CD4-positive, alpha-beta T cell treated with Interleukin-21 for 1 hour (primary cell): ENCODE measurements at places on chromosomes 11 and 22.

- no peak for DNase-seq
These were observed 195.5 kb upstream of the SNX19 start for GRCh38 chr11:131111775-131112174.

DNA sequence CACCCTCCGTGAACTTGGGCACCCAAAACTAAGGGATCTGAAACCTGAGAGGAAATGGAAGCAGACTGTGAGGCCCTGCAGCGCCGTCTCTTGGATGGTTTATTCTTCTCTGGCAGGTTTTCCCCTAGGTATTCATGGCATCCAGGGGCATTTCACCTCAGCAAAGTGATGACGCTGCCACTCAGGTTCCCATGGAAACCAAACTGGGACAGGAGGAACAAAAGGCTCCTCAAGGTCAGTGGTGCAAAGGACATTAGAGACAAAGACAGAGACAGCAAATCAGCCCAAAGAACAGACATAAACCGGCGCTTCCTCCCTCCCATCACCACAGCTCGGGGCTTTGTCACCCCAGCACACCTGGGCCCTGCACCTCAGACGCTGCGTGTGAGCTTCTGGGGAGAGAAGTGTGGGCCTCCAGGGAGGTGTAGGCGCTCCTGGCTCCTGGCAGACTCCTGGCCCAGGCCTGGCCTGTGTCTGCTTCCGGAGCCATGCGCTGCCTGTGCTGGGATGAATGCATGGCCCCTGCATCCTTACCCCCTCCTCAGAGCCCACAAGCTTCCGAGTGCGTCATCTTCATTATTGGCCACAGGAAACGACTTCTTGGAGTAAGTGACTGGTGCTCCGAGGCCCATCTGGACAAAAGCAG lies 5.9 kb downstream of the TP53AIP1 start:
- DNase-seq, result no peak

DNA sequence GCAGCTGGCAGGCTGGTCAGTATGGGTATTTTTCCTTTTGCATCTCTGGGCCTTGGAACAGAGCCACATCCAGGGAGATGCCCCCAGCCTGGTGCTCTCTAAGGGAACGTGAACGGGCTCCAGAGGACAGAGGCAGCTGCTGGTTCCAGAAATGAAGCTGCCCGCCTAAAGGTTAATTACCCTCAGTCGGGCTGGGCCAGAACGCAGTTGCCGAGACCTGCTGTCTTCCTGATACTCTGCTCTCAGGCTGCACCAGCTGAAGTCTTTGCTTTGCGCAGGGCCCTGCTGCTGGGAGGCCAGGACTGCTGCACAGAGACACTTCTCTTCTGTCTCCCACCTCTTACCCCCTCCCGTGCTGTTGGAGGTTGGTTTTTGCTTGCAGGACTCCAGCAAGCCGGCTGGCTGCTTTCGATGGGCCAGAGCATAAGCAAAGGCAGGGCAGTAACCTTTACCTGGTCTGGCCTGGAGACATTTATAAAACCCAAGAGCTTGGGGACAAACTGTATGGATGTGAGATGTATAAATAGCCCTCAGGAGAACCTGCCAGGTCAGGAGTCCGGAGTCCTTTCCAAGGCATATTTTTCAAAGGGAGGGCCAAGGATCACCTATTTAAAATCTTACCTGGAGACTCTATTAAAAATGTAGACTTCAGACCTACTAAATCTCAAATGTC lies 197.1 kb downstream of the GRIK4 start:
- no peak for DNase-seq

GRCh38 chr11:134289789-134290188 lies 13.6 kb downstream of the GLB1L3 start:
- DNase-seq, result no peak

DNA sequence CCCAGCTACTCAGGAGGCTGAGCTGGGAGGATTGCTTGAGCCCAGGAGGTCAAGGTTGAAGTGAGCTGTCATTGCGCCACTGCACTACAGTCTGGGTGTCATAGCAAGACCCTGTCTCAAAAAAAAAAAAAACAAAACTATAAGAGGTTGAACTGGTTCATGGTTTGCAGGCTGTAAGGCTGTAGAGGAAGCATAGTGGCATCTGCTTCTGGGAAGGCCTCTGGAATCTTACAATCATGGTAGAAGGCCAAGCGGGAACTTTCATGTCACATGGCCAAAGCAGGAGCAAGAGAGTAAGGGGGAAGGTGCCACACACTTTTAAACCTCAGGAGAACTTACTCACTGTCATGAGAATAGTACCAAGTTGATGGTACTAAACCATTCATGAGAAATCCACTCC lies 109.6 kb downstream of the SWAP70 start:
- DNase-seq, result no peak

GRCh38 chr22:36768141-36768540 lies 7.8 kb downstream of the IFT27 start:
- no peak for DNase-seq

GRCh38 chr11:79768343-79768742 lies 327.5 kb upstream of the TENM4 start:
- DNase-seq, result no peak

GRCh38 chr11:6666302-6667183 lies 10.9 kb upstream of the DCHS1 start:
- no peak for DNase-seq

- DNase-seq, result peak; percentile 80
These were observed 884 bp downstream of the IL10RA start for GRCh38 chr11:117986981-117987574.

- DNase-seq, result no peak
These were observed 78.0 kb downstream of the CNTN5 start for GRCh38 chr11:99098751-99099150.

DNA sequence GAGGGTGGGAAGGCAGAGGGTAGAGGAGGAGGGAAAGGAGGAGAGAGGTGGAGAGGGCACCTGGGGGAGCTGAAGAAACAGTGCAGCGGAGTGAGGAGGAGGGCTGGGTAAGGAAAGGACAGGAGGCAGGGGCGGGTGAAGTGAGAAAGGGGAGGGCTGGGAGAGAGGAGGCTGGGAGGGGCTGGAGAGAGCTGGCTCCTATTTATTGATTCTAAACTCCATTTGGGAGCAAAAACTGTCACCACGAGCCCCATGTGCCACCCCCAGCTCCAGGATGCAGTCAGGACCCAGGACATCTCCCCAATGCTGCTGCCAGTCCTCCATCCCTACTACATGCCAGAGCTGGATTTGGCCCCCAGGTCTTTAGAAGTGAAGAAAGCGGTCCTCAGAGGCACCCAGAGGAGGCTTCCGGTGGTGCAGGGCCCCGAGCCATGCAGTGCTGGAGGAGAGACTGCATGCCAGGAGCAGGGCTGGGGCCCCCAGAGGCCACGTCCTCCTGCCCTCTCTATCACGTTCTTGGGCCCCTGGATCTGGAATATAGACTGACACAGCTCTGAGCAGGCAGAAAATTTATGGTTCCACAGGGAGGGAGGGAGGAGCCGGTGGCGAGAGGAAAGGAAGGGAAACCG lies 53.7 kb downstream of the SLC22A12 start:
- DNase-seq, result no peak

DNA sequence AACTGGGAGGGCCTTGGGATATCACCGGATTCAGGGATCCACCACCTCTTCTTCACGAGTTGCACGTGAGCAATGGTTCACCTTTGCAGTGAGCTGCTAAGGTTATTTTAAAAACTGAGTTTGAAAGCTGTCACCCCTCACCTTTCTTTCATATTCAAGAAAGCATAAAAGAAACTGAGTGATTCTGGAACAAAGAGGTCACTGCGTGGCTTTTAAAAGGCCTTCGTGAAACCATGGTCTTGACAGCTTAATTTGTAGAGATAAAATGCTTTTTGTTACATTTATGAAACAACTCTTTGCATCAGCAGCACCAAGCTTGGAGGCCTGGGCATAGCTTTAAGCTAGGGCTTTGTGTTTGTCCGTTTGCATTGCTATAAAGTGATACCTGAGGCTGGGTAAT lies 101.4 kb upstream of the NECTIN1 start:
- DNase-seq, result no peak

DNA sequence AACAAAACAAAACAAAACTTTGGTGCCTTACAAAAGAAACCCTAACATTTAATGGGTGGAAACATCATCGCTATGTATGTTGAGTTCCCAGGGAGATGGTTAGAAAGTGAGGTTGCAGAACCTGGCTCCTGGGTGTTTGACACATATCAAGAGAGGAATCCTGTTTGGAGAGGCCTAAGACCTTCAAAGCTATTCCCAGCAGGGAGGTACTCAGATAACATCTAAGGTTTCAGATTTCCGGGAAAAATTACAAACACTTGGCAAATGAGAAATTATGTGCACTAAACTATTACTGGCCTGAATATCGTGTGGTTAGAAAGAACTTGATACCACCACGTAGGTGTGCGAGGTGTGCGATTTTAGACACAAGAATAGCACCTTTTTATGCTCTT lies 18.5 kb downstream of the TRIM5 start:
- DNase-seq, result no peak

DNA sequence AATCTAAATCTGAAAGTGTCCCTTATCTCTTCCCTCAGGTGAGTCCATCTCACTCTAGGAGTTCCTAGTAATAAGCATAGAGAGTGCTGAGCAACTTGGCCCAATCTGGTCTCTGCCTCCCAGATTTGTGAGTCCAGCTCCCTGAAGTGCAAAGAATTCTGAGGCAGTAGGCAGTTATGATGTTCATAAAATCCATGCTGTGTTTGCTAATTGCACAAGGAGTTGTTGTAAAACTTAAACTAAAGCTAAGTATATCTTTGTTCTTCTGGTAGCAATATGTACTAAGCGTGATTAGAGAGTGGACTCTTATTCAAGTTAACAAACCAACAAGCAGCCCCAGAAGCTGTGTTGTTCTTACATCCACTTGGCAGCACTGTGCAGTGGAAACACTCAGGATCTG lies 7.6 kb upstream of the PTH start:
- DNase-seq, result no peak

- no peak for DNase-seq
These were observed 55.7 kb downstream of the ARHGAP8 start for GRCh38 chr22:44807915-44808690.

DNA sequence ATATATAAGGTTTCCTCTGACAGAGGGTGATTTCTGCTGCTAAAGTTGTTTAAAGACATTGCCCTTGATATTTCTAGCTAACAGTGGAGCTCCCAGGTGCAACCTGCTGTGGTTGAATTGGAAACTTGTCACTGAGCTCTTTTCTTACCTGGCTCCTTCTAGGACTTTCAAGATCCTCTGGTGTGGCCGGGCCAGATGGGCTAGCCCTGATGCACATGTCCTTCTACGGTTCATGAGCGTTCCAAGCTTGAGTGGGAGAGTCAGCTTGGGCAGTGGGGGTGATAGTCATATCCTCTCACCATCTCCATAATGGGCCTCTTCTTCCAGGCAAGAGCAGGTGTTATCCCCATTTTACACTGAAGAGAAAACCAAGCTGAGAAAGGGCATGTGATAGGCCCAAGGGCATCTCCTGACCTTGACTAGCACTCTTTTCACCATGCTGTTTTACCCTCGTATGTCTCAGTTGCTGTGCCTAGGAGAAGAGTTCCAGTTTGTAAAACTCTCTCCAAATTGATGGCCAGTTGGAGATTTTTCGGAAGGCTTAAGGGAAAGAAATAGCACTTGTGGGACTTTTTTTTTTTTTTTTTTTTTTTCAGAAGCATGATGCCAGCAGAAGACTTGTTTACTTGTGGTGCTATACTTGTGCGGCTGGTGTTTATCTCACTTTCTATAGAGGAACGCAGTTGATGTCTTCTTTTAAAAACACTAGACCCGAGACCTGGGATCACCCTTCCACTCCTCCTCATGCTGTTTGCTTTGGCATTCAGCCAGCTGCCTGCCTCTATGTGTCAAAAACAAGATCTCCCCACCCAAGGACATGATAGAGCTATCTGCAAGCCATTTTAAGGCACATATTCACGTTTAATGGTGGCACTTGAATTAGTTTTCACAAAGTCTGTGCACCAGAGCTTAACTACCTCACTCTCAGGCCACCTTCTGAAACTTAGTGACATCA lies 32.6 kb downstream of the TEAD1 start:
- no peak for DNase-seq
